ENCODE measurements at places on chromosomes 12 and 14.

DNA sequence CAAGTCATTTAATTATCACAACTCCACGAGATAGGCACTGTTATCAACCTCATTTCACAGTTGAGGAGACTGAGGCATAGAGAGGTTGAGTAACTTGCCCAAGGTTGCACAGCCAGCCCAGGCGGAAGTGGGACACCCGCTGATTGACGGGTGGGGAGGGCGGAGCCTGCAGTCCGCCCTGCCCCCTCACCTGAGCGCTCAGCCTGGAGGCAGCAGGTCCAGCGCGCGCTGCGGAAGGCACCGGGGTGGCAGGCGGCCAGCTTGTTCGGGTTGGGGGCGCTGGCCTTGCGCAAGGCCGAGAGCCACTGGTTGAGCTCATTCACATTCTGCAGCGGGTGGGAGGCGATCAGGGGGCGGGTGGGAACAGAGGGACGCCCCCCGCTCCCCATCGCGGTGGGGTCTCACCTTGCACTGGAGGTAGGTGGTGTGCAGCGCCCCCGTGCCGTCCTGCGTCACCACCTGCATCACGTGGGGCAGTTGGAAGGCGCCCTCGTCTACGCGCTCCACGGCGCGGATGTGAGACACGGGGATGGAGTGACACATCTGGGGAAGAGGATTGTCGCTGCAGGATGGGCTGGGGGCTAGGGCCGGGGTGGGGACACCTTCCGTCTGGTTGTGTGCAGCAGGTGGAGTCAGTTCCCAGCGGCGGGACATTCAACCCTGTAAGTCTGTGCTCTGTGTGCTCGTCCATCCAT, 31.7 kb downstream of the RASAL1 start:
- peak; percentile 76 for DNase-seq

DNA sequence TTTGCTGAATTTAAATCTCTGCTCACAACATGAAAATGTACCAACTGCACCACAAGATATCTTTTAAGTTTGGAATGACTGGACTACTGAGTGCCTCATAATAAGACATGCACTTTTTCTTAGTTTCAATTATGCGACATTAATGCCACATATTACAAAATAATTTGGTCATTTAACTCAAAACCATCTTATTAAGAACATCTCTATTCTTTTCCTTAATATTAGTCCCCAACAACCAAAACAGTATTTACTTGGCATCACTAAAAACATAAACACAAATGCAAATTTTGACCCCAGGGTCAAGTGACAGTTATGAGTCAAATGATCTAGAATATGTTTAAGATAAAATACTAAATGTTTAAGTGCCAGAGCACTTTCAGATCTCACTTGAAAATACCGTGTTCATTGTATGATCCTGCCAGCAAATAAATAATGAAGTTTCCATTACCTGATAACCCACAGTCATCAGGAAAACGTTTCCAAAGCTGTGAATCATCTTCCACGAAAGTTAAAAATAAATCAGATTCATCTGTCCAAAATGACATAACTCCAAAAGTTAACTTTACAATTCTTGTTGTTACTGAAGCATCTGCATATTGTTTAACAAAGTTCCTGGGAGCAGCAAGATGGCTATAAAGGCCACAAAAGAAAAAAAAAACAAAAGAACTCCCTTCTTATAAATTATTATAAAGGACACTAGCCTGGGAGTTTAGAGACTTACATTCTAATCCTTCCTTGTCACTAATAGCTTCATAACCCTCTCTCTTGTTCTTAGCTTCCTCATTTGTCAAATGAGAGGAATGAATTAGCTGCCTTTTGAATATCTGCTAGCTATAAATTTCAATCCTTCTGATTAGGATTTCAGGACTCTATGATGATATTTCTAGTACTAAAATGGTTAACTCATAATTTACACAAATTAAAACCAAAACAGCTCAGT, 30.5 kb upstream of the AP4S1 start:
- DNase-seq: no peak

GRCh38 chr12:95220190-95220589, 2.6 kb downstream of the VEZT start:
- DNase-seq: no peak

DNA sequence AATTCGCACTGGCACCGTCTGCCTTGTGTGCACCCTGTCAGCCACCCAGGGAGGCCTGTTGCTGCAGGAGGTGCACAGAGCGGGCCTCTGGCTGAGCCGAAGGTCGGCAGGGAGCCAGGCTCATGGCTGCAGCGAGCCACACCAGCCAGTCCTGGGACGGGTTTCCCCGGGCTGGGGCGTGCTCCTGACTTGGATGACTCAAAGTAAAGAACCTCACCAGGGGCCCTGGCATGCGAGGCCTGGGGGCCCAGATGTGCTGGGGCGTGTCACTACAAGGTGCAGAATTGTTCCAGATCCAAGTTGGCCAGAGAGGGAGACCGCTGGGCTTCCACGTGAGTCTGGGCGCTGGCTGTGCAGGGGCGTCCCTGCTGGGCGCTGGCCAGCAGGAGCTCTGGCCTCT, 34.5 kb downstream of the FBRSL1 start:
- no peak for DNase-seq

DNA sequence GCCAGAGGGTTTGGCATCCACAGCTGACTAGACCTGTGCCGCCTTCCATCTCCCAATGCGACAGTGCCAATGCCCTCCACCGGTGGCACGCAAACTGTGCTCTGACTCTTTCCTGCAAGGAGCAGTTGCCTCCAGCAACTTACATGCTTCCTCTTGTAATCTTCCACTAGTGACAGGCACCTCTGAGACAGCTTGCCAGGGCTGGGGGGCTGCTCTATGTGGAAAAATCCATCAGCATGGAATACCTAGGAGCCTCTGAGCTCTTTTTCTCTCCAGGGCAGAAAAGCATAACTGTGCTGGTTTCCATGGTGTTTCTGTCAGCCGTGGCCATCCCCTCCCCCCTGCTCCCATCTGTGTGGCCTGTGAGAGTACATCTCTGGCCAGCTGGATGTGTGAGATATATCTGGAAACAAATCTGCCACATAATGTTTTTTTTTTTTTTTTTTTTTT, 110.6 kb downstream of the MYRFL start:
- peak; percentile 66 for DNase-seq

- no peak for DNase-seq
Observed at GRCh38 chr14:77314043-77314442, 6.6 kb downstream of the POMT2 start.

DNA sequence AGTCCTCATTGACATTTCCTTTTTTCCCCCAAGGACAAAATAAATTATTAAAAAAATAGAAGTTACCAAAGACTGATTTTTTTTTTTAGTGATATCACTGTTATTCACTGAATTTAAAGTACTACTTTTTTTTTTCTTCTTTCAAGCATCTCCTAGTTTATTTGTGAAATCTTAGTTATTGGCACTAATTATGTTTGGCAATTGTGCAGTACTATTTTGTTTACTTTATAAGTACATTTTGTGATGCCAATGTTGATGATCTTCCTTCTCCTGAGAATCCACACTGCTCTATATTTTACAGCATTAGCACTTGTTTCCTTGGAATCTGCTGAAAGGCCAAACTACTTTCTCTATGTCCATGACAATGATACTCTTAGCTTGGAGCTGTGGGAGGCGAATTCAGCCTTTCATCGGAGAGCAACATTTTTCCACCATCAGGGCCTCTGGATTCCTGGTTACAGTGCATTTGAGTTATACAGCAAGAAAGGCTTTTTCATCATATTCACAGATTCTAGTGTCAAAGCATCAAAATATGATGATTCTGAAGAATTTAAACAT, 123.8 kb upstream of the PTPRQ start:
- DNase-seq: no peak

- no peak for DNase-seq
Observed at GRCh38 chr12:86186449-86186848, 69.7 kb downstream of the MGAT4C start.
